Activated CD8-positive, alpha-beta memory T cell treated with anti-CD3 and anti-CD28 coated beads for 1 hour (primary cell): ENCODE measurements at places on chromosomes 3 and 15.

DNA sequence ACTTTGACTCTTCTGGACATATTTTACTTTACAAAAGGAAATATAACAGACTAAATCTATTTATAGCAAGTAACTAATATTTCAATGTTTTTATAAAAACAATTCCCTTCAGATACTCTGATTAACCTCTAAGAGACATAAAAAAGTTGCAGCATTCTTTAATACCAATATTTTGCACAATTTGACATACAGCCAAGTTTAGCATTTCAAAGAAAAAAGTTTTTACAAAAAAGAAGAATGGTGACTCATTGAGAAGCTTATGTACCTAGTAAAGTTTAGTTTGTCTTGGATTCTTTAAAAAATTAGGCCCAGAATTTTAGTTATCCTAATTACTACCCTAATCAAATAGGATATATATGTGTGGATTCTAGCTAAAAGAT lies 17.6 kb downstream of the DAZL start:
- DNase-seq: no peak

DNA sequence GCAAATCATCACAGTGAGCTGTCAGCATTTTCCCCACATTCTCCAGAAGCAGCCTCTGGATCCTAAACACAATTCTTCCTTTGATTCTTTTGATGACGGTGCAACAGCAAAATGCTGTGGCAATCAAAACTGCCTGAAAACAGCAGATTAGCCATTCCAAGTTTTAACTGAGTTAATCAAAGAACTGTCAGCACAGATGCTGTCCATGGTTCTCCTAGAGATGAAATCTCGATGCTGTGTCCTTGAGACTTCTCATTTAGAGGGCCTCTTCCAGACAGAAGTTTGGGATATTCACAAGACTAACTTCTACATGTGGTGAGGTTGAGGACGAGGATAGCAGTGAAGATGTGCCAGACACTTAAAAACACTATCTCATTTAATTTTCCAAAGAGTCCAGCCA lies 50.4 kb upstream of the GYG1 start:
- DNase-seq: no peak

DNA sequence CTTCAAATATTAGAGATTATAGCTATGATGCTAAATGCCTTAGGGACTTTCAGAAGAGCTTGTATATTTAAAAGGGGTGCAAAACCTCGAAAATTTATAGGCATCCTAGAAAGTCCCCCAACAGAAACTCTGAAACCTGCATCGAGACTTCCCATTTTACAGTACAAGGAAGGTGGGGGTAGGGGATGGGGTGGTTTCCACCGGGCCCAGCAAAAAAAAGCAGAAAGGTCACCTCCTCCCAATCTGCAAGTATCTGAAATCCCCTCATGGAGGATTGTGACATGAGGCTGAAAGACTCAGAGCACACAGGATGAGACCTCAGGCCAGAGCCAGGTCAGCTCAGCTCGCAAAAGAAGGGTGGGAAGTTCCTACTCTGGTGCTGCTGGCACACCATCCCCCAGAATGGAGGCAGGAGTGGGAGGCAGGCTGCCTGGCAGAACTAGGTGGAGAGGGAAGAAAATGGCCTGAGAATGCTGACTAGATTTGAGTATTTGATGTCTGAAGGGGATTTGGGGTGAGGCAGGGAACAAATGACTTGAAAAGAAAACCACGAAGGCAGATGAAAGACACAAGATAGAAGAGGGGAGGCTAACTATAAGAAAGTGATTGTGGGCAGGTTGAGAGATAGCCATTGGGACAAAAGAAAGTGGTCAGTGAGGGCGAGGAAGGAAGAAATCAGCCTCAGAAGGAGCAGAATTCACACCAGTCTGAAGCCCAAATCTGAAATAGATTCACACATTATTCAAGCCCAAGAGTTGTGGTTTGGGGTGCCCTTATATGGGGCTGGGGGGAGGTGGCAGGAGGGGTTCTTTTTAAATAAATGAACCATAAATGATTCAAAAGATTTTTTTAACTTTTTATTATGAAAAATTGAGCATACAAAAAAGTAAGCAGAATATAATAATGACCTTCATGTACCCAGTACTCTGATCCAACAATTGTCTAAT lies 22.5 kb upstream of the TSC22D2 start:
- no peak for DNase-seq

DNA sequence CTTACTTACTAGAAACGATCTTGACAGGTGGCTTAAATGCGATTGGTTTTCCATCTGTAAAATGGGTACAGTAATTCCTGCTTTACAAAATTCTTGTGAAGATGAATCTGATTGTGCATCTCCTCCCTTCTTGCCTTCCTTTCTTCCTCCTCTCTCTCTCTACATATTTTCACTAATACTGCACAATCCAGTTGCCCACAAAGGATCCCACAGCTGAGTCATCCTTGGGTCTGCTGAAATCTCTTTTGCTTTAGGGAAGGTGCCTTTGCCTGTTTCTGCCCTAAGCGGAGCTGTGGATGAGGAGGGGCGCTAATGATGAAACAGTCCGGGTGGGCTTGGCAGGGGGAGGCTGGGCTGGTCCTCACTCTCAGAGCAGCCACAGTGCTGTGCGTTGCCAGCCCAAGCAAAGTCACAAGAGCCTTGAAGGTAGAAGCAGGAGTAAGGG lies 46.1 kb downstream of the AMOTL2 start:
- DNase-seq: no peak

GRCh38 chr3:106640353-106640752 lies 736.9 kb upstream of the CCDC54 start:
- no peak for DNase-seq

- no peak for DNase-seq
Observed at GRCh38 chr3:168574455-168575158, 478.9 kb upstream of the GOLIM4 start.
